HS-5 (cell line): ENCODE measurements at places on chromosomes 7 and 10.

- DNase-seq: no peak
These were observed 28.1 kb upstream of the TRIM8 start for GRCh38 chr10:102616066-102616770.

GRCh38 chr10:62239994-62240393 is 28.6 kb downstream of the RTKN2 start:
- DNase-seq: no peak

- DNase-seq: no peak
These were observed 80.4 kb downstream of the VIPR2 start for GRCh38 chr7:159064121-159064815.

GRCh38 chr7:70446448-70447143 is 685.3 kb upstream of the GALNT17 start:
- no peak for DNase-seq

DNA sequence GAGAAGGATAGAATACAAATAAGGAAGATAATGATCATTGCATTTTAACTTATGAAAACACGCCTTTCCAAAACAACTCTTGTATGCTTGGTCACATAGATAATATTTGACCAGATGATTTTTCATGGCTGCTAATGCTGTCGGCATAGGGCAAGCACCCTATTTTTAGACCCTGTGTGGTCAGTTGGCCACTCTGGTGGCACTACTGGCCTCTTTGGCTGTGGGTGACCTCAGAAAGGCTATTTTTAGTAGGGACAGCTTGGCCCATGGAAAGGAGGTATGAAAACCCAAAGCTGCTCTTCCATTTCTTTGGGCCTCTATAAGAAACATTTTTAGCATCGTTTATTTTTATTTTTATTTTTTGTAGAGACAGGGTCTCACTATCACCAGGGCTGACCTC is 12.3 kb downstream of the BMPER start:
- DNase-seq: no peak

- DNase-seq: no peak
These were observed 108.2 kb upstream of the MKLN1 start for GRCh38 chr7:131219312-131220041.

GRCh38 chr10:91562839-91563581 is 69.9 kb downstream of the PPP1R3C start:
- DNase-seq: no peak

DNA sequence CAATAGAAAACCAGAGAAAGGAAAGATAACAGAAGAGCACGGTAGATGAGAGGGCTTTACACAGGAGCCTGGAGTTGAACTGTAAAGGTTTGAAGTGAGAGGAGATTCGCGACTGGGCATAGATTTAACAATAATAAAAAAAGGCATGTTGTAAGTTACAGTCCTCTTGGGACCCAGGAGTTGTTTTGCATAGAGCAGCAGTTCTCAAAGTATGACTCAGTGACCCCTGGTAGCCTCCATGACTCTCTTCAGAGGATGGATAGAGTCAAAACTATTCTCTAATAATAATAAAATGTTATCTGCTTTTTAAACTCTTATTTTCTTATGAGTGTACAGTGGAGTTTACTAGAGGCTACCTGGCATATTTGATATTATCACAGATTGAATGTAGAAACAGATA is 262.3 kb downstream of the SORCS3 start:
- no peak for DNase-seq

- DNase-seq: no peak
These were observed 1.5 kb downstream of the CRPPA start for GRCh38 chr7:16419859-16420258.

DNA sequence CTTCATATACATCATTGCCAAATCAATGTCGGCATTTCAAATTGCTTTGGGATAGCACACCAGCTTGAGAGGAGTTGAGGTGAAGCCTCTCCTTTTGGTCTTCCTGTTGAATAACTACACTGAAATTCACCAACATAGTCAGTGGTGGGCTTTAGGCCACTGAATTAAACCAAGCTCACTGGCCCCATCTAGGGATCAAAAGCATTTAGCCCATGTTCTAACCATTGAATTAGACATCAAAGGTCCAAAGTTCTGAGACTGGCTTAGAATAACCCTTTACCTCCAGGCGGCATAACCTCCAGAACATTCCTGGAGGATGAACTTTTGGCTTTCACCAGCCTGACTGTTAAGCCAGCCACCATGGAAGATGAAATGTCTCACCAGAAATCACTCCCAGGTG is 54.6 kb downstream of the BPGM start:
- DNase-seq: no peak

GRCh38 chr10:131145756-131146155 is 165.8 kb downstream of the TCERG1L start:
- DNase-seq: no peak

DNA sequence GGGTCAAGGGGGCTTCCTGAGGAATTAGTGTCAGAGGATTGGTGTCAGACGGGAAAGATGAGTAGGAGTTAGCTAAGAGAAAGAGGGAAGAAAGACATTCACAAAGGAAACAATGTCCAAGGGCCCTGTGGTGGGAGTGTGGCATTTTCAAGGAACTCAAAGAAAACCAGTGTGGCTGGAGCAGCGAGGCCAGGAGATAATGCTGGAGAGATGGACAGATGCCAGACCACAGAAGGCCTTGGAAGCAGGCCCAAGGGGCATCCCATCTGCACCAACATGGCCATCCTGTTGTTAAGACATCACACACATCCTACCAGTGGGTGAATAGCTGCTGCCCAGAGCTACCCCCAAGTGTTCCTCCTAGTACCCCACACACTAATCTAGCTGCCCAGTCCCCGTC is 36.1 kb upstream of the CUL1 start:
- DNase-seq: no peak

DNA sequence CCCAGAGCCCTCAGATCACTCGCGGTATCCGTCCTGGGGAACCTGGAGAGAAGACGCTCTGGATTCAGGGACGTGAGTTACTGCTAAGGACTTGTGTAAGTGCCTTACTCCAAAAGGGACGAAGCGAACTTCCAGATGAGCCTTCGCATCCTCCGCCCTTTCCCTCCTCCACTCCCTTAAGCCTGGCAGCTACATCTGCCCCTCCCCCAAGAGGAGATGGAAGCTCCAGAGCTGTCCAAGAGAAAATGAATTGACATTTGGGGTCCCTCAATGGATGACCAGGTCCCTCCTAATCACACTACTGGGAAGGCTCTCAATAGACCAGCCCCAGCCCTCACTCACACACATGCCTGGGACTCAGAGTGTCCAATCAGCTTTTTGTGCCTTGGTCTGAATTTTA is 31.3 kb upstream of the GDF10 start:
- no peak for DNase-seq

GRCh38 chr10:70459061-70459773 is 17.7 kb upstream of the NODAL start:
- no peak for DNase-seq

- peak; percentile 80 for DNase-seq
These were observed 140.5 kb downstream of the PRKAG2 start for GRCh38 chr7:151736403-151736909.
